ENCODE measurements at places on chromosomes 6 and 20. TPM values are rescaled to one million over a fixed set of nuclear protein-coding genes. Genes with fewer than 3 reads are reported as not detected.

DNA sequence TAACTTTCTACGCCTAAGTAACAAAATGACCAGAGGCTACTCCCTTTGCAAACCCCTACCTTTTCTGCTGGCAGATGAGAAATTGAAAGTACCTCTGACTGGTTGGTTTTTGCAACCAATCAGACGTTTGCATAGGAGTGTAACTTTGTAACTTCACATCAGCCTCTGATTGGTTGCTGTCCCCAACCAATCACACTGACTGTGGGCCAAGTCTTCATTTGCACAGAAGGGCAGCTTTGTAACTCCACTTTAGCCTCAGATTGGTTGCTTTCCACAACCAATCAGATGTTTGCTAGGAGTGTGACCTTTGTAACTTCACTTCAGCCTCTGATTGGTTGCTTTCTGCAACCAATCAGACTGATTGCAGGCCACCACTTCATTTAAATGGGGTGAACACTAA is 89.1 kb downstream of the ME1 start:
- DNase-seq: no peak

GRCh38 chr6:37168811-37169495 is 999 bp upstream of the PIM1 start:
- DNase-seq: no peak

GRCh38 chr20:35625584-35626385 is 10.2 kb downstream of the SPAG4 start:
- DNase-seq: no peak

DNA sequence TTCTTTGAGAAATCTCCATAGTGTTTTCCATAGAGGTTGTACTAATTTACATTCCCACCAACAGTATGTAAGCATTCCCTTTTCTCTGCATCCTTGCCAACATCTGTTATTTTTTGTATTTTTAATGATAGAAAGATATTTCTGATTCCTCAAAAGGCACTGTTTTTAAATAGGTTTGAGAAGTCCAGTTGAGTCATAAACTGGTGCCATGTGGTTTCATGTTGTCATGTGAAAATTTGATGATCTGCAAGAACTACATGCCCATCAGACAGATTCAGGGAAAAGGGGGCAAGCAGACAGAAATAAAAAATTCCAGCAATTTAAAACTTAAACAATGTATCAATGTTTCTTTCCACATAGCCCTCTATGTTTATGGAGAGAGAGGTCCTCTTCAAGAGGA is 227.5 kb downstream of the KCNQ5 start:
- no peak for DNase-seq

GRCh38 chr6:35501784-35502183 is 4.9 kb upstream of the TEAD3 start:
- DNase-seq: no peak

GRCh38 chr20:45970646-45971424 is 1.2 kb downstream of the ZNF335 start:
- DNase-seq: no peak

DNA sequence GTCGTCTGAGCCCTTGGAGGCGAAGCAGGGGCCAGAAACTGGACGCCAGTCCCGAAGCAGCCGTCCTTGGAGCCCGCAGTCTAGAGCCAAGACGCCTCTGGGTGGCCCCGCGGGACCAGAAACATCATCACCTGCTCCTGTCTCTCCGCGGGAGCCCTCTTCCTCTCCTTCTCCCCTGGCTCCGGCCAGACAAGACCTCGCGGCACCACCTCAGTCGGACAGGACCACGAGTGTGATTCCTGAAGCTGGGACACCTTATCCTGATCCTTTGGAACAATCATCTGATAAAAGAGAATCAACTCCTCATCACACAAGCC is 416 bp downstream of the RSPH4A start:
- no peak for DNase-seq

- DNase-seq: no peak
Observed at GRCh38 chr6:31697555-31697954, 5.6 kb downstream of the ABHD16A start.

GRCh38 chr6:72740135-72740534 is 118.3 kb downstream of the KCNQ5 start:
- DNase-seq: no peak

PTGIS gene
- 22.2 TPM for polyA plus RNA-seq

ARMH2 gene
- polyA plus RNA-seq: not detected

CDSN gene
- 0.06 TPM for polyA plus RNA-seq

FOXA2 gene
- polyA plus RNA-seq: not detected

CST3 gene
- 101 TPM for polyA plus RNA-seq

NPEPL1 gene
- polyA plus RNA-seq: 42.3 TPM

WFDC12 gene
- not detected for polyA plus RNA-seq
